Nephron progenitor cell (in vitro differentiated cells): ENCODE measurements at places on chromosomes 2 and 18.

DNA sequence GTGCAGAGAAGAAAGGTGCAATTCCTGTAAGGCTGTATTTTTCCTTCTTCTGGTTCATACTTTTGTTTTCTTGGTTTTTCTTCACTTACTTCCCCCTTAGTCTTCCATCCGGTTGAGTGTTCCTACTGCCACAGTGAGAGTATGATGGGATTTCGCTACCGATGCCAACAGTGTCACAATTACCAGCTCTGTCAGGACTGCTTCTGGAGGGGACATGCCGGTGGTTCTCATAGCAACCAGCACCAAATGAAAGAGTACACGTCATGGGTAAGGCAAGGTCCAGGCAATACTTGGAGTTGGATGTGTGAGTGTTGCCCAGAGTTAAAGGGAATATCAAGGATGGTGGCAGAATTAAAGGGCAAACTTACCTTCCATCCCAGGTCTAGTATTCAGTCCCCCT lies 108.0 kb downstream of the DTNA start:
- no peak for DNase-seq

DNA sequence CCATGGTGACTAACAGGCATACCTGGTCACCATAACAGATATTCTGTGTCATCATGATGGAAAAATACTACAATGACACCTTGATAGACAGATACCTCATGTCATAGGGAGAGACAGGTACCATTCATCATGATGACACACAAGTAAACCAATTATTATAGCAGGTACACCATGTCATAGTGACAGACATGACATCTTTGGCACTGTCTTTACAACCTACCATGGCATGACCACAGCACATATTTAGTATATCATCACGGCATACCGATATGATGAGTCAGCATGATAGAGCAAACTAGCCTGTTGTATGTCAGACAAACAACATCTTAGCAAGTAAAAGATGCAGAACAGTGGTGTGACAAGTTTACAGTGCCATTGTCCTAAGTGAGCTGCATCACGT lies 101.3 kb upstream of the KLHL29 start:
- DNase-seq: no peak

DNA sequence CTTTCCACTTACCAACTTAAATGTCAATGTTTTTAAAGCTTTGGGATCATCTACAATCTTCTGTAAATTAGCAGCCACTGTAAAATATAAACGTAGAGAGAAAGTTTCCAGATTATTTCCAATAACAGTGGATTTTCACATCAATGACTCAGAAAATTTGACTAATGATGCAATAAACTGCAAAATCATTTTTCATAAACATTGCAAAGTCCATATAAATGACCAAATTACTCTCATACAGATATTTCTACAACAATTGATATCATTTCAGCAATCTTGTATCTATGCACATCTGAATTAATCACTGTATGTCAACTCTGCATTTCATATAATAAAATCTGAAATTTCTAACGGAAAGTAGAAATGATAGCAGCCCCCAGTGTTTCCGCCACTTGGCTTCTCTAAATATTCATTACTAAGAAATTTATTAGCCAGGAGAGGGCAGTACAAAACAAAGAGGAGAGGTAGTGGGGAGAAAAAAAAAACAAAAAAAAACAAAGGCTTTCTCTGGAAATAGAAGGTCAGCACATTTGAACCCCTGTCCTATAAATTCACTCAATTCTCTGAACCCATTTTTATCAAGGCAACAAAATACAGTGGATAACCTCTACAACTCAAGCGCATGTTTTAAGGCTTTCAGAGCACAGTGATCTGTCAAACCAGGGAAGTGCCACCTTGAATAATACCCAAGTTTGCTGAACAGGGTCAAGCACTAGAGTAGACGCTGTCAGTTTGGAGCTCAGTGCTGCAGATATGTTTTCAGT lies 282.6 kb downstream of the STK39 start:
- no peak for DNase-seq

DNA sequence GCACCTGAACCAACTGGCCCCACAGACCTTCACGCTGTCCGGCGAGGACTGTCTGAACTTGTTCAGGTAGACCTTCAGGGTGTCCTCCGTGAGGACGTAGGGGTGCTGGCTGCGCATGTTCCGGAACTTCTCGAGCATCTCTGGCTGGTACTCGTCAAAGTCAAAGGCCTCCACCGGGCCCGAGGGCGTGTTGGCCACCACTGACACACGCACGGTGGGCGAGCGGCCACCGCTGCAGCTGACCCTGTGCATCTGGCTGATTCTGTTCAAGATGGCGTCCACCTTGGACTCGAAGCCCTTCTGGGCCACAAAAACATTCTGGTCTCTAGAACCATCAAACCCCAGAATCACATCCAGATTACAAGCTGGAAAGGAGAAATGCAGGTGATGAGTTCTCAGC lies 48.3 kb downstream of the COL6A3 start:
- no peak for DNase-seq

DNA sequence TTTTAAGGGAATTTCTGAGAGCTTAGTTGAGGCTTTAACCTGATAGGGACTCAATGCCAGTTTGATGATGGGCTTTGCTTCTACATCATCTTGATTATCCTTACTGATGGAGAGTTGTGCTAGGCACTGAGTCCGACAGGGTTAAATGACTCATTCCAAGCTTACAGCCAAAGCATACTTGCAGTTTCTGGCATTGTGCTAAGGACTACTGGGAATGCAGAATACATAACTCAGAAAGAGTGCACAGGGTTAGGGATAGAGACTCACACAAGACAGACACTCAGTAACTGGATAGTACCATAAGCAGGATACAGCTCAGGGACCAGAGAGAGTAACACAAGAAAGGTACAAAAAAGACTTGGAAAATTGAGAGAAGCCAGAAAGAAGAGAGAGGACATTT lies 94.1 kb upstream of the SLC14A2 start:
- DNase-seq: no peak

GRCh38 chr2:218852911-218853667 lies 6.5 kb upstream of the WNT6 start:
- DNase-seq: peak; percentile 76

DNA sequence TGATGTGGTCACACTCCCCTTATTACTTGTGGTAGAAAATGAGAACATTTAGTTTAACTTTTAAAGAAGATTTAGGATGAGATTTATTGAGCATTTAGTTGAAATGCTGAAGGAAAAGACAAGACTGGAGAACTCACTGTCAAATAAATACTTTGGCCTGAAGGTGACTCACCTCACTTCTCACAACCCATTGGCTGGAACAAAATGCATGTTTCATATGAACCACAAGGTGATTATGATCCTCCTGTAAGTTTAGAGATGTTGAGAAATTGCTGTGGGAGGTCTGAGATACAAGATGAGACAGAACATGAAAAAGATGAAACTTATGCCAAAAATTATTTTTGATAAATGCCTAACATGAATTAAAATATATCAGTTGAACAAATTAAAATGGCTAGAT lies 1004.5 kb downstream of the SOCS6 start:
- DNase-seq: no peak

DNA sequence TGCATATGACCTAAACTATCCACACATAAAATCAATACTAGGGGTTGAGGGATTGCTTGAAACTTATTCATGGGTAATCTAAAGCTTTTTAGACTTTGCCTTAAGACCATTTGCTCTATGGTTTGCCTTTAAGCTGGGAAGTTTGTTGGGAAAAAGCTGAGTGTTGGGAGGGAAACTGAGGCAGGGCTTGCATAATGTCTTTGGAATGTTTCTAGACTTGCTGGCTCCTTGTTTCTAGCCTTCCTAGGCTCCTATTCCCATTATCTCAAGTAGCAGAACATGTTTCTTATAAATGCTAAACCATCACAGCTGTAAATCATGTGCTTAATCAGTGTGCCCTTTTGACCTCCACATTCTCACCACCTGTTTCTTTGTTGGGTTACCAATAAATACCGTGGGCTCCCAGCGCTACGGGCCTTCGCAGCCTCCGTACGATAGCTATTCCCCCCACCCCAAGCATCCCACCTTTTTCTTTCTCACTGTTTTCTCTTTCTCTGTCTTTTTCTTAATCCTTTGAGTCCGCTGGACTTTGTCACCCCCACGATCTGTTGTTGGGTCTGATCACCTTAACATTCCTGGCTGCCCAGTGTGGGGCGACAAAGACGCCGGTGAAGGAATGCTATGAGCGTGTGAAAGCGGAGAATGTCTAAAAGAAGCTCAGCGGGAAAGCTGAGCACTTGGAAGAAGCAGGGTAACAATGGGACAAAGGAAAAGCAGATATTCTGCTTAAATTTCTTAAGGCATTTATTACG lies 49.4 kb upstream of the CWC22 start:
- DNase-seq: peak; percentile 8

- DNase-seq: no peak
Observed at GRCh38 chr2:171191021-171191420, 30.3 kb upstream of the TLK1 start.

DNA sequence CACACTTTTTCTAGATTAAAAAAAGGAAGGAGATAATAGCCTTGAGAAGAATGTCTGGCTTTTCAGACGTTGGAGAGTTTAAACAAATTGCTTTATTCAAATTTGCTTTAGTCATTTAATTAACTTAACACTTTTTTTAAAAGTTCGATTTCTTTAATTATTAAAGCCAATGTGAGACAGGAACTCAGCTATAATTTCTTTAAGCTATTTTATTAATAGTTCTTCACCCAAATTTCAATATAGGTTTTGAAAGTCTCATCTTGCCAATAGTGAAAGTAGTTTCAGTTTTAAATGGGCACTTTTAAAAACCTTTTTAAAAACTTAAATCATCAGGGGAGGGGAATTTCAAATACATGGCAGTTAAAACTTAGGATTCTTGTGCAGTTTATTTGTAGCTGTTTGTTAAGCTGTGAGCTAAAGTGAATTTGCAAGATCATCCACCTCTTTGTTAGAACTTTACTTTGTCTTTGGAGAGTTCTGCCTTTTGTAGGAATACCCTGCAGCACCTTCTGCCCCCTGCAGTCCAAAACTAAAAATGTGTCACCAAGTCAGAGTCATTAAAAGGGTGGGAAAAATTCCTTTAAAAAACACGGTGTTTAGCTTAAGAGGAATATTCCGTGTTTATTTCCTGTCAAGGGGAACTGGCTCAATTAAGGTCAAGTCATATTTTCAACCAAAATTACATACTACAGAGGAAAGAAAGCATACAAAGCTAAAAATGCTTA lies 4.6 kb downstream of the TGIF1 start:
- peak; percentile 42 for DNase-seq

DNA sequence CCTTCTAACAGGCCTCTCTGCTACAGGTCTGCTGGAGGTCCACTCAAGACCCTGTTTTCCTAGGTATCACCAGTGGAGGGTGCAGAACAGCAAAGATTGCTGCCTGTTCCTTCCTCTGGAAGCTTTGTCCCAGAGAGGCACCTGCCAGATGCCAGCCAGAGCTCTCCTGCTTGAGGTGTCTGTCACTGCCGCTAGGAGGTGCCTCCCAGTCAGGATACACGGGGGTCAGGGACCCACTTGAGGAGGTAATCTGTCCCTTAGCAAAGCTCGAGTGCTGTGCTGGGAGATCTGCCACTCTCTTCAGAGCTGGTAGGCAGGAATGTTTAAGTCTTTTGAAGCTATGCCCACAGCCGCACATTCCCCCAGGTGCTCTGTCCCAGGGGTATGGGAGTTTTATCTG lies 140.6 kb downstream of the BAZ2B start:
- DNase-seq: no peak

- DNase-seq: no peak
Observed at GRCh38 chr2:43144263-43144662, 82.1 kb downstream of the ZFP36L2 start.

GRCh38 chr18:54958704-54959625 lies at the start of gene CCDC68:
CCDC68 (minus strand) TSS chr18:54959461; CDS start chr18:54942791, 16,670 bp downstream.
- DNase-seq: no peak

DNA sequence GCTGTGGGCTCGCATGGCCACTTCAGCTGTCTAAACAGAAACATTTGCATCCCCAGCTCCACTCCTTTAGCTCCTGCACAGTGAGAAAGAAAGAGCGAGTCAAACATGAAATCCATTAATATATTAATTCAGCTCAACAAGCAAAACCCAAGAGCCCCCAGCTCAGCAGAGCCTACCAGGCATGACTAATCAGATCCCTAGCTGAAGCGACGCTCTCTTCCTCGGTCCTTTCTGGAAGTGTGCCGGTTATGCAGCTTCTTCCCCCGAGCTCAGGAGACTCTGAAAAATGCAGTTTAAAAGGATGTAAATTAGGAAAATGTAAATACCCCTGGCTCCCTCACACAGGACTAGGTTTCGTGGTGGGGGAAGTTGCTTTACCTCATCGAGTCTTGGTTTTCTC lies 221.5 kb downstream of the ANKRD30B start:
- no peak for DNase-seq

DNA sequence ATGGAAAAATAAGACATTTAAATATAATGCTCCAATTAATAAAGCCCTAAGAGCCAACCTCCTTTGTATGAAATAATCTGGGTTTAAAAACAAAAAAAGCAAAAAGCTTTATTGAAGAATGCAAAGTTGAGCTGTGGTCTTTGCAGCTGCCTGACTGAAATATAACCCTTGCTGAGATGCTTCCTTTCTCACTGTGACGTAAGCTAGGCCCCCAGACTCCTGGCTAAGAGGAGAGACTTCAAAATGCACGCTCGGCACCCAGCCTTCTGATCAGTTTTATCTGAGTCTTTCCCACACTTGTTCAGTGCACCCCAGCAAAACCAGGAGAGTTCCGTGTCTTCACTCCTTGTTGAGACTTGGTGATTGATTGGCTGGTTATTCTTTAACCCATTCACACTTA lies 115.3 kb downstream of the BCL11A start:
- no peak for DNase-seq

- no peak for DNase-seq
Observed at GRCh38 chr2:27179344-27180000, 30.7 kb downstream of the TCF23 start.

GRCh38 chr2:207662203-207662602 lies 37.0 kb upstream of the METTL21A start:
- DNase-seq: no peak

DNA sequence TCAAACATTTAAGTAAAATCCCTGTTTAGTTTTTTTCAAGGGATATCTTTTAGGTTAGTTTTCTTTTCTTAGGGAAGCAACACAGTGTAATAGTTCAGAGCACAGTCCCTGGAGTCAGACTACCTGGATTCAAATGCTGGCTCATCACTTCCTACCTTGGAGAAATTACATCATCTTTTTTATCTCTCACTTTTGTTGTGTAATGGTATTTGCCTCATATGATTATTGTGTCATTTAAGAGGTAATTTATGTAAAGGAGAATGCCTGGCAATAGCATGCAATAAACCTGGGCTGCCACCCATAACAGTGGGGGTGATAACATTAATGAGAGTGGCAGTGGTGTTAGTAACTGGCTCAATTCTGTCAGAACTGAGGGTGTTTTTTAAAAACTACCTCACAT lies 26.3 kb downstream of the ERLEC1 start:
- DNase-seq: no peak

DNA sequence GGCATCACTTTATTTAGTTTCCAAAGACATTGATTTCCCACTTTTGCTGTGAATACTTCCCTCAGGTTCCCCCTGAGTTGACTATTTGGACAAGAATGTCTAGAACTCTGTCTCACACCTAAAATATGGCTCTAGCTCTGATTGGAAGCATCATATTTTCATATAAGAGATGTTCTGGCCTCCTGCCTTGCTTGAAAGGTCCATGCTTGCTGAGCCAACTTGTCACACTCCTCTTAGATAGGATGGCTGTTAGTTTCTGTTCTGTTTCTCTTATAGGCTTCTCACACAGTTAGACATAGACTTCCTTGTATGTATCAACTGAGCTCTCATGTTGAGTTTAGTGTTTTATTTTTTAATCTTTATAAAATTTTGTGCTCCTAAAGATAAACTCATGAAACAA lies 87.1 kb downstream of the CNTNAP5 start:
- no peak for DNase-seq
